ENCODE measurements at places on chromosomes 11 and 22. TPM values are rescaled to one million over a fixed set of nuclear protein-coding genes. Genes with fewer than 3 reads are reported as not detected.

GRCh38 chr22:46641811-46642266 is 21.7 kb downstream of the GRAMD4 start:
- no peak for DNase-seq

GRCh38 chr11:121767433-121767832 is 314.7 kb upstream of the SORL1-AS1 start:
- no peak for DNase-seq

DNA sequence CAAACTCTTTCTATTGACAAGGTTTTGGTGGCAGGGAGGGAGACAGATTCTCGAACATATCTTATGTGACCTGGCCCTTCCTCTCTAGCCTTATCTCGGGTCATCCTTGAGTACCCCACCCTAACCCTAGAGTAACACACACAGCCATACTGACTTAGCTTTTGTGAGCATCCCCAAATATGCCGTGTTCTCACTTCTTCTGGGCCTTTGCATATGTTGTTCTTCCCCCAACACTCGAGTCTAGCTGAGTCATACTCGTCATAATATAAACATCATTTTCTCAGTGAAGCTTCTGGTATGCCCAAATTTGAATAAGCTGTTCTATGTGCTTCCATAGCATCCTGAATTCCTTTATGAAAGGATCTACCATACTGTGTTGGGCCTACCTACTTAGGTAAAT is 8.0 kb downstream of the TTC17 start:
- no peak for DNase-seq

GRCh38 chr11:65900899-65901180 is 652 bp upstream of the FOSL1 start:
- no peak for DNase-seq

GRCh38 chr11:131816051-131816450 is 445.6 kb downstream of the NTM start:
- DNase-seq = no peak

DNA sequence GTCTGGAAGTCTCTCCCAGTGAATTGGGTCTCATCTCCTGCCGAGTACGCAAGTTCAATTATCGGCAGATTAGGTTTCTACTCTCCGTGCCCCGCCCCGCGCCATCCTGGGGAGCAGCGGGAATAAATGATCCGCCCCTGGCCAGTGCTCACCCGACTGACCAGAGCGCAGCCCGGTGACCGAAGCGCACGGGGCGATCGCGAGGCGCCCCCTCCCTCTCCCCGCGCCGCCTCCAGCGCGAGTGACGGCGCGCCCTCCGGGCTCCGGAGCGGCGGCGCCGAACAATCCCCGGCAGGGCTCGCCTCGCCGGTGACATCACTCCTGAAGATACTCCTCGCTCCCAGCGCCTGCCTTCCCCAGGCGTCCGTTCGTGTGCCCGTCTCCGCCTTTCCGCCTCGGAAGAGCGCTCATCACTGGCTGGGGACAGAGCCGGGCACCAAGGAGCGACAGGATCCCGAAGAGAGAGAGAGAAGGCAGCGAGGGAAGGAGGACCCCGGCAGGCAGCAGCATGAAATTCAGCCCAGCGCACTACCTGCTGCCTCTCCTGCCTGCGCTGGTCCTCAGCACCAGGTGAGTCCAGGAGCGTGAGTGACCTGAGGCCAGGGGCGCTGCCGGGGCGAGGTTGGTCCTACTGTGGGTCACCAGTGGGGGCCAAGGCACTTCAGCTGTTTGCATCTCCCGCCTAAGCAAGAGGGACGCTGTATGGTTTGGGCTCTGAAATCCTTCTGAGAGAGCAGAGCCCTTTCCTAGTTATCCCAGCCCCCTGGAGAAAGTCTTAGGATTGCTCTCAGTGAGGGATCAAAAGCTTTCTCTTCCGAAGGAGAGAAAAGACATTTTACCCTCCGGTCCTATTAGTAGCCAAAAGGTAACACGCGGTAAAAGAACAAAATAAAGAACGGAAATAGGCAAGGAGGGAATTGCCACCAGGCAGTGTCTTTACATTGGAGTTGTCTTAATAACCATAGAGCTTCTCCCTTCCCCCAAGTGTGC is at the start of gene LUZP2:
LUZP2 (plus strand) TSS at position 318 of the 990 bp plus-strand sequence.
- DNase-seq = no peak

DNA sequence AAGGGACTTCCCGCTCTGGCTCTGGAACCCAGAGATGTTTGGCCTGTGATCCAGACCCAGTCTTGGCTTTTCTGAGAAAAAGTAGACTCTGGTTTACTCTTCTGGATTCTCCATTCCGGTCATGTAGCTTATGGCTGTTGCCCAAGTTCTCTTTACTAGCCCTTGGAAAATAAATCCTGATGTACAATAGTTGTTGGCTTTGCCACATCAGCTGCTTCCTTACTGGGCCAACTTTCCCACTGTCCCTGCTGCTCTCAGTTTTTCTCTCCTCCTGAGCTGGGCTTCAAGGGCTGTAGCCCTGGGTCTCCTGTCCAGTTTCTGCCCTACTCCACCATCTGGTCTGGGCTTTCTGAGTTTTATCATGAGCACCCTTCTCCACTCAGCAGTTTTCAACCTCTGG is 12.5 kb downstream of the PATZ1 start:
- DNase-seq = no peak

GRCh38 chr11:17046690-17047089 is 30.8 kb downstream of the RPS13 start:
- DNase-seq = no peak

DNA sequence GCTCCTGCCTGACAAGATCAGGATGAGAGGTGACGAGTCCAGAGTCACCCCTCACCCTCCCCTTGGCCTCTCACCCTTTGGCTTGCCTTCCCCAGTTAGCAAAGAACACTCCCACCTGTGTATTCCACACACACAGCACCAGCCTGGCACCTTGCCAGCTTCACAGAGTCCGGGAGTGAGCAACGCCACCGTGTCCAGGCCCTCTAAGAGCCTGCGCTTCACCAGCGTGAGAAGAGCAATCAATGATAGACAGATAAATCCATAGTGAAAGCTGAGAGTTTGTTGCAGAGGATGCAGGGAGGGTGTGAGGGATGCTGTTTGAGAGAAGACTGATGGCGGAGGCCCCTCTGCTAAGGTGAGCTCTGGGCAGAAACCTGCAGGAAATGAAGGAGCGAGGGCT is 404.5 kb downstream of the LARGE1 start:
- no peak for DNase-seq

GRCh38 chr11:78961937-78962701 is 387.5 kb upstream of the NARS2 start:
- peak; percentile 18 for DNase-seq

DNA sequence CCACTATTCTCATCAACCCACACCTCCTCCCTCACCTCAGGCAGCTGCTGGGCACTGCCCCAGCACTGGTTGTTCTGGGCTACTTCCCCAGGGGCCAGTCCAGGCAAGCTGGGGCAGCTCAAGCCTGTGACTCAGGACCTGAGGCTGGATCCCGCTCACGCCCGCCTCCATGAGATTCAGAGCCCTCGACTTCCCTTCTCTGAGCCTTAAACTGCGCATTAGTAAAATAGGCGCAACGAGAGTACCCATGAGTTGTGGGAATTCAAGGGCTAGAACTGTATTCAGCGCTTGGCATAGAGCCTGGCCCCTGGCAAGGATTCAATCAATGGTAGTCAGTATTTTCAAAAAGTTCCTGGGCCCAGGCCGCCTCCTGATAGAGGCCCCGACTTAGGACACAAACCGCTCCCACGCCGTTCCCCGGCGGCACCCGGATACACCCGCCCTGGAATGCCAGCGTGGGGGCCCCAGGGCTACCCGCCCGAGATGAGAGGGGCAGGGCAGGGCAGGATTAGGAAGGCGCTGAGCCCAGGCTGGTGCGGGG is 723 bp upstream of the CD82 start:
- no peak for DNase-seq

- DNase-seq = no peak
These were observed 6.1 kb downstream of the TMEM132A start for GRCh38 chr11:60930394-60930793.

- DNase-seq = no peak
These were observed 59.2 kb upstream of the CRTAM start for GRCh38 chr11:122779047-122779629.

DNA sequence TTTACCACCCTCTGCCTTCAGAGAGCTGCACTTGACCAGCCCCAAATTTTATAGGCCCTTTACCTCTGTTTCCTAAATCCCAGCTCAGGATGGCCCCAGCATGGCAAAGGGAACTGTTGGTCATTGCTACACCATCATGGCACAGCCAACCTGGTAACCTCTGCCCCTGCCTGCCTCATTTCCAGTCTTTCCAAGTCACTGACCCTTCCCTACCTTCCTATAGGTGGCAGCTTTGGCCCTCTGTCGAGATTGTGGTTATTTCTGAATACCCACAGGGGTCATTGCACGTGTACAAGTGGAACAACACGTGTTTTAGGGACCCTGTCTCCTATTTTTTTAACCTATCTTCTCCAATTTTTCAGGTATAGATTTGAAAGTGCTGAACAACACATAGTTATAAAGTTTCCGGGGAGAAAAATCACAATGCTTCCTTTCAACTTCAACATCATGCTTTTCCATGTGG is 2.8 kb downstream of the GALNT18 start:
- DNase-seq = no peak

- DNase-seq = no peak
These were observed 2.0 kb downstream of the FBLN1 start for GRCh38 chr22:45504373-45505341.

- no peak for DNase-seq
These were observed 1.5 kb downstream of the ACY3 start for GRCh38 chr11:67648796-67649613.

DNA sequence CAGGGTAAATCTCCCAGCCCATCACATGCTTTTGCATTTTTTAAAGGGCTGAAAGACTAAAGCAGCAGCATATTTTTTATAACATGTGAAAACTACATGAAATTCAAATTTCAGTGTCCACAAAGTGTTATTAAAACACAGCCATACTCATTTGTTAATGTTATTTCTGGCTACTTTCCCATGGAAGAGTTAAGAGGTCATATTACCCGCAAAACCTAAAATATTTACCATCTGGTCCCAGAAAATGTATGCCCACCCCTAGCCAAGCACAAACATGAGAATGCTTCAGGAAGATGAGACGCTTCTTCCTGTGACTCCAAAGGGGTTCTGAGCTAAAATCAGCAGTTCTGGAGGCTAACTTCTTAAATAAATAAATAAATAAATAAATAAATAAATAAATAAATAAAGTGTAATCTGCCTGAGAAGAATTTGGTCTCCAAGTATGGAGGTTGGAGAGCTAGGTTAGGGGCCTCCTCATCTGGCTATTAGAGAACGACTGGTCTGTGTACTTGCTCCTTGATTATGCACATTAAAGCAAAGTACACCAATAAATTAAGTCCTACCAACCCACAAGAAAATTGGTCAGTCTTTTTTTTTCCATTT is 9.7 kb downstream of the IMMP1L start:
- no peak for DNase-seq

DNA sequence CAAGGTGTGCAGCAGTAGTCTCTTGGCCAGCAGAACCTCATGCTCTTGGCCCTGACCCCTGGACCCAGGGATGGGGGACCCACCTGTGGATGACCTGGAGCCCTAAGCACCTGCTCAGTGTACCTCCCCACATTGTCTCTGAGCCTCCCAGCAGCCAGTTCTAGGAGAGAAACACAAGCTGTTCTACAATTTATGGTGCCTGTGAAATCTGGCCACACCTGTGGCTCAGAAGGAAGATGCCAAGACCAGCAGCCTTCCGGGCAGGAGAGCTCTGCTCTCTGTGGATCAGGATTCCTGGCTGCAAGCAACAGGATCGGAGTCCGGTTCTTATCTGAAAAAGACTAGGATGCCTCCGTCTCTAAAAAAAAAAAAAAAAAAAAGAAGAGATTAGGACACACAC is 103.6 kb upstream of the ANO1 start:
- DNase-seq = no peak

DNA sequence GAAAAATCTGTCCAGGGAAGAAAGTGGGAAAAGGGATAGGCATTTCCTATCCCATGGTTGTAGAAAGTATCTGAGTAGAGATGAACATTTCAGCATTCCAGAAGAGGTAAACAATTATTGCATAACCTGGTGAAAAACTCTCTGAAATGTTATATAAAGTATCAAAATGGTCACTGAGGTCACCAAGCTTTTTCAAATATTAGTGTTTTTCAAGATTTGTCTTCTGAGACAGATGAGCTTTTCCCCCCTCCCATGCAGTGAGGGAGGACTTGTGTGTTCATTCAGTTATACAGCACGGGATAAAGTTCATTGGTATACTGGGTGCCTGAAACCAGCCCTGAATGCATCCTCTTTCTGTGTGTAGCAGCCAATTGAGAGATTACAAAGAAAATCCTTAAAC is 1.9 kb upstream of the DEPDC7 start:
- DNase-seq = no peak

DNA sequence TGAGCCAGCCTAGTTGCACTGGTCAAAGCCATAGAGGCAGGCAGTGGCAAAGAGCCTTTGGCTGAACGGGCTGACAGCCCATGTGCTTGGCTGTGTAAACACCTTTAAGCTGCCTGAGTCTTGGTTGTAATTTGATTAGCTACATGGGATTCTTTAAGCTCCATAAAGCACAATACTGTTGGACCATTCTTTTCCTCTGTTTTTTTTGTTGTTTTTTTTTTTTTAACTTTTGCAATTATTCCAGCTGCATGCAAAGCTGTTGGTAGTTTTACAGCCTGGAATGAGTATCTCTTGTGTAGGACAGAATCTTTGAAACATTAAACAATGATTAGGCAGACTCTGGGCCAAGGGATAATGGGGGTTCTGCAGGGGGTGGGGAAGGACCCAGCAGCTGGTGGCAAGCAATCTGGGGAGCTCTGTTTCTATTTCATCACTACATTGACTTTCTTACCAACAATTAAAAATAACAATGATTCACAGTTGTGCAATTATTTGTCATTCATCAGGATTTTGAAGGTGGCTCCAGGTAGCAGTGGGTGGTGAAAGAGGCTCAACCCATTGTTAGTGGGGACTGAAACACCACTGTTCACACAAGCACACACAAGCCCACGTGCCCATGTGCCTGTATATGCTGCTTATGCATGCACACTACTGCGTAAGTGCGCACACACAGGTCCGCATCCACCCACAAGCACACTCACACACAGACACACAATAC is 69.5 kb upstream of the CSNK2A3 start:
- DNase-seq = no peak

GRCh38 chr22:27247701-27248434 is 553.7 kb downstream of the MN1 start:
- no peak for DNase-seq

The SCUBE2 gene
- 0.89 TPM for total RNA-seq

The PPP6R2 gene
- 45.2 TPM for total RNA-seq

The CD6 gene
- total RNA-seq = 0.29 TPM

The TP53AIP1 gene
- total RNA-seq = not detected

The HEPACAM gene
- 0.14 TPM for total RNA-seq

The TPBGL gene
- total RNA-seq = not detected

The POU2AF1 gene
- not detected for total RNA-seq

The PCNX3 gene
- total RNA-seq = 71.2 TPM

The ASPHD2 gene
- total RNA-seq = 16.3 TPM

The EFEMP2 gene
- 54.1 TPM for total RNA-seq

The OR51B2 gene
- total RNA-seq = not detected
